Lung (tissue), 17 donors: ENCODE measurements at places on chromosomes 7 and 10.

- H3K4me3 ChIP-seq, result no peak overlapping the region
- no peaks in the 10 kb centered on the region for H3K27me3 ChIP-seq
- peak; percentile 49 for DNase-seq
- no peaks in the 10 kb centered on the region for H3K4me1 ChIP-seq
These were observed 122.5 kb downstream of the OAT start for GRCh38 chr10:124296121-124296812.

DNA sequence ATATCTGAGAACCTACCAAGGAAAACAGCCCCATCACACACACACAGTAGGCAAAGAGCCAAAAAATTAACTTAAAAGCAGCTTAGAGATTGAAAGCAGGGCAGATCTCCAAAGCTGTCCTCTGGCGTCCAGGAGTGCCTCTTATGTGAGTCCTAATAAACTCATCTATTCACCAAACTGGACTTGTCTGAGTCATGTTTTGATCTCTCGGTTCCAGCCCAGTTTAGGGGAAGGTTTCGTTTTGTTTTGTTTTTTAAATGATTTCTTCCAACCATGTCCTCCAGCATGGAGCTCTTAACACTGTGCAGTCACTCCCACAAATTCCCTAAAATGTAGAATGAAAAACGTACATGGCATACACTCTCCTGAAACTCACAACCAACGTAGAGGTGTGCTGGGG lies 6.7 kb upstream of the PRSS37 start:
- no peak overlapping the region for H3K4me3 ChIP-seq
- H3K27ac ChIP-seq, result no peak overlapping the region
- H3K4me1 ChIP-seq, result no peaks in the 10 kb centered on the region
- no peaks in the 10 kb centered on the region for H3K27me3 ChIP-seq

DNA sequence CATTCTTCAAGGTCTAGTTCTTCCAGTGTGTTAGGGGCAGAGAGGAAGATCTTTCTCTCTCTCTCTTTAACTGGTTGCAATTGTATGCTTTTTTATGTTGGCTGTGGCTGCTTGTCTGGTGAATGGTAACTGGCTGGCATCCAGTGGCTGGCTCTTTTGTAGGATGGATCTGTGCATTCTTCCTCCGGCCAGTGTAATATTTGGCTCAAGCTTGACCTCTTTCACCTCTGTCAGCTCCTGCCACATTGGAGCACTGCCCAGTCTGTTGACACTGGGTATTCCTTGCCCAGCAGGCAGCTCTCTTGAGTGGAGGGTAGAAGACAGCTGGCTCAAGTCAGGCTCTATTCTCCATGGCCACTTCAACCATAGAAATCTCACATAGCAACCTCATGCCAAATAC lies 528.3 kb downstream of the PHTF2 start:
- no peak overlapping the region for H3K4me3 ChIP-seq
- no peak for DNase-seq
- no peaks in the 10 kb centered on the region for H3K4me1 ChIP-seq
- no peak overlapping the region for H3K27ac ChIP-seq
- no peaks in the 10 kb centered on the region for H3K27me3 ChIP-seq

GRCh38 chr10:27464993-27465392 lies 39.1 kb upstream of the RAB18 start:
- peaks cover 11% of the 10 kb centered on the region for H3K4me1 ChIP-seq
- H3K27ac ChIP-seq, result no peak overlapping the region
- no peaks in the 10 kb centered on the region for H3K36me3 ChIP-seq
- H3K27me3 ChIP-seq, result no peaks in the 10 kb centered on the region

- no peaks in the 10 kb centered on the region for H3K27me3 ChIP-seq
- no peaks in the 10 kb centered on the region for H3K36me3 ChIP-seq
- H3K27ac ChIP-seq, result no peak overlapping the region
These were observed 25.4 kb downstream of the TBATA start for GRCh38 chr10:70759781-70760180.

- no peaks in the 10 kb centered on the region for H3K36me3 ChIP-seq
- H3K27ac ChIP-seq, result no peak overlapping the region
- peaks cover 4% of the 10 kb centered on the region for H3K4me1 ChIP-seq
- H3K4me3 ChIP-seq, result no peak overlapping the region
These were observed 4.0 kb downstream of the FZD8 start for GRCh38 chr10:35638101-35638500.
